ENCODE measurements at places on chromosomes 4 and X. TPM values are rescaled to one million over a fixed set of nuclear protein-coding genes. Genes with fewer than 3 reads are reported as not detected.

DNA sequence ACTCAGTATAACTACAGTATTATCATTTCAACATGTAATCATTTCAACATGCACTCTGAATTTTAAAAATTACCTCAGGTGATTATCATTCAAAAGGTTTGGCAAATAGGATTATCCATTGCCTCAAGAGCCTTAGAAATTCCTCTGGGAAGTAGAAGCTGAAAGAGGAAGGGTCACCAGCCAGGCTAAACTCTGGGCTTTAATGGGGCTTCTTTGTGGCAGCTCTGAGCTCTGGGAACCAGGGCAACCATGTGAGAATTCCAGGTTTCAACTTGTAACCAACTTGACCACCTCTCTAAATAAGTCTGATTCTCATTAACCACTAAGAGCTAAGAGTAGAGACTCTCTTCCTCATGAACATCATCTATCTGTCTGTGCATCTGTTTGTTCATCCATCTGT lies 117.2 kb upstream of the MED14 start:
- no peak for DNase-seq

- no peak for DNase-seq
Observed at GRCh38 chr4:119136546-119136945, 914 bp downstream of the MYOZ2 start.

GRCh38 chr4:112848911-112849310 lies 200.5 kb upstream of the ANK2 start:
- no peak for DNase-seq

DNA sequence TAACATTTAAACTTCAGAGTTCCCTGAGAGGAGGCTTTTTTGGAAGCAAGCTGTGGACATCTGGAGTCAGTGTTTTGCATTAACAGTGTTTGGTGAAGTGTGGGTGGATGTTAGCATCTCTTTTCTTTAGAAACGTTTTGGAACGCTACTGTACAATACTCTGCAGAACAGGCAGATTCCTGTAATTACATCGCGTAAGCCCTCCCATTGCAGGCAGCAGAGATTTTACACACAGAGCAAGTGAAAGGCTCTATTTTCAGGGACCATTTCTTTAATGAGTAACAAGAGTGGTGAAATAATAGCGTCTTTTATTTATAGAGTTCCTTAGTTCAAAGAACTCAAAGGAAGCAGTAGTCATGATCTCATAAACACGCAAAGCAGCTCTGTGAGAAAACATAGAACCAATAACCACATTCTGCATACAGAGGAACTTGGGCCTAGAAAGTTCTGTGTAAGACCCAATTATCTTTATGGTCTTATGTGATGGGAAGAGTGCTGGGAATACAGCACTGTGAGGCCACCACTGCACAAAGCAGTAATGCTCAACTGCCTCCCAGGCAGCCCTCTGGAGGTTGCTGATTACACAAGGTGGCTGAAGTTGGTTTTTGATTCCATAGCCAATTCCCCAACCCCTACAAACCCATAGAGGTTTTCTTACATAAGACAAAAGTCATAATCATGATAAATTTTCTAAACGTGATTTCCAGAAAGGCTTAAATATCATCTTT lies 298.7 kb upstream of the EPHA5 start:
- DNase-seq, result no peak

TSPAN6 gene
- 69.7 TPM for total RNA-seq

- DNase-seq, result no peak
Observed at GRCh38 chrX:123720486-123720885, 12.4 kb downstream of the THOC2 start.

PDLIM3 gene
- 3.2 TPM for total RNA-seq

DNA sequence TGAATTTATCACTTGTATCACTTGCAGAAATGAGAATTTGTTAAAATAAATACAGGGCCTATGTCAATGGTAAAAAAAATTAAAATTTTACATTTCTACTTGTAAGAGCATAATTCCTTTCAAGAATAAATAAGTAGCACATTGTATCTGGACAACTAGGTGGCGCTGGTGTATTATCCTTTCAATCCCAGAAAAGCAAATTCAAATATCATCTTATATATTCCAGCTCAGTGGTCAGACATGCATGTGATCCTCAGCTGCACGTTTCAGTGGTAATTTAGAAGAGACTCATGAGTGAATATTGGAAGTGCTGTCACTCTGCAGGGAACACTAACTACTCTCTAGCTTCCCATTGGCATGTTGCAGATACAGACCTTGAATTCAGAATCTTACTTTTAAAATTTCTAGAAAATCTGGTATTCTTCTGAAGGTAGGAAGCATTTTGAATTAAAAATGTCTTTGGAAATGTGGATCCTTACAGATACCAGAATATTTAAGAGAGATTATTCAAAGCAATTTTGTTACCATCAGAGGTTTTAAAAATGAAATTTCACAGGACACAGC lies 1414.7 kb upstream of the TENM3 start:
- DNase-seq, result peak; percentile 48

- DNase-seq, result no peak
Observed at GRCh38 chr4:55363691-55364351, 17.8 kb downstream of the SRD5A3 start.

GRCh38 chr4:183855323-183856190 lies 49.5 kb upstream of the STOX2 start:
- no peak for DNase-seq

DNA sequence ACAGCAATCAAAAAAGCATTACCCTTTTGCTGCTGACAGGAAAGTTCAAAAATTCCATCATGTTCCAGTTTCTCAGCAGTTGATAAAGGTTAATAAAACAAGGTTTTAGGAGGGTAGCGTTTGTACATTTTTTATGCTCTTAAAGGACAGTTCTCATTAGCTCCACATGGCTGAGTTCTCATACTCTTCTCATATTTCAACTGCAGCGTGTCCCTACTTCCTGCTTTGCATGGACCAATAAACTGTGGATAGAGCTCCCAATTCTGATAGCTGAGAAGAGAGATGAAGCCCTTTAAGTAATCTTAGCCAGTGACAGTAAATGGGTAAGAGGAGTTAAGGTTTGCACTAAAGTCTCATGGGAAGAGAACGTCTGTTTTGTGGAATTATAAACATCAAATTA lies 53.5 kb downstream of the SPANXA2 start:
- DNase-seq, result no peak

QRFPR gene
- 0.41 TPM for total RNA-seq

RBMX2 gene
- 27.7 TPM for total RNA-seq

DNA sequence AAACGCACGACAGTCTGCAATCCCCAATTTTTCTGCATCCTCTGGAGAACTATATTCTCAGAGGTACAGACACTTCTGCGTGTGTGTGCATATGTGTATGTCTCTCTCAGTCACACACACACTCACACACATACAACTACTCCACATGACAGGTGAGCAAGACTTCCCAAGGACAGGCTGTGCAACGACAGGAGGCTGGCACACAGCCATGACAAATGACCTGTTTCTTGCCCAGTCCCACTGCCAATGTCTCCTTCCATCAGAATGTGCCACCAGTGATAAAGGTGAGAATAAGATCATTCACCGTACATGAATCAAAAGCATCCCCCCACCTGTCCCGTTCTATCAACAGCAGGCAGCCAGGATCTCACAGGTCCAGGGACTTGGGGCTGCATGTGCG lies 52.4 kb downstream of the PPP2R2C start:
- DNase-seq, result no peak

DNA sequence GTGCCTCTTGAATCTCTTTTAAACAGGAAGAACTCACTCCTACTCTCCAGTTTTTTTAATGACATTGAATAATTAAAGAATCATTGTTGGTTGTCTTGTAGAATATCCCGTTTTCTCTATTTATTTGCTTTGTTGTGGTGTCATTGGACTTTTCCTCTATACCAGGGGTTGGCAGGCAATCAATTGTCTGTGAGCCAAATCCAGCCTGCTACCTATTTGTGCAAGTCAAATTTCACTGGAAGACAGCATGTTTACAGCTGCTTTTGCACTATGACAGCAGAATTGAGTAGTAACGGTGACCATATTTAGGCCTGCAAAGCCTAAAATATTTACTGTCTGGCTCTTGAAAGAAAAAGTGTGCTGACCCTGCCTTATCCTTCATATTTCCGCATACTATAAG lies 34.8 kb downstream of the POLA1 start:
- DNase-seq, result no peak

- DNase-seq, result no peak
Observed at GRCh38 chr4:101938836-101939235, 148.3 kb downstream of the BANK1 start.

GRCh38 chr4:146478009-146478408 lies 43.7 kb downstream of the SLC10A7 start:
- no peak for DNase-seq

DNA sequence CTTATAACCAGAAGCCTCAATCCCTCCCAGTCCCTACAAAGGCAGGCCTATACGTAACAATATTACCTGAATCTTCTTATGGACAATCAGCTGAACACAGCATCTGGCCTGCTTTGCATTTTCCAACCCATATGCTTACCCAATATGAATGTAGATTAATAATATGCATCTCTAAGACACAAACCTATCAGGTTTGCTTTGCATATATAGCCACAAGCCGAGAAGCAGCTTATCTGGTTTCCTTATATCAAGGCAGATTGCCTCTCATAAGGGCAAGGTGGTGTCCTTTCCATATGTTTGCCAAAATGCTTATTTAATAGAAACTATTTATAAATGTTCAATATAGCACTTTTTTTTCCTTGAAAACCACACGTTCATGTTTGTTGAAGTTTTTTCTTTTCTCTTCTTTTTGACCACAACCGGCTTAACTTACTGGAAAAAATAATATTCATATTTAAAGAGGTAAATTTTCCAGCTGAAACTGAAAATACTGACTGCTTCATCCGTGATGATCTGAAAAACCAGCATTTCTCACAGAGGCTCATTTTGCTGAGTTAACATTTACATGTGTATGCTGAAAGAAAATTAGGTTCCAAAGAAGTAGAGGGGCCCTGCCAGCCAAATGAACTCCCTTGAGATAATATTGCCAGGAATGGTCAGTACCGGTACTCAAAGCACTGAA lies 3.8 kb downstream of the IL21 start:
- no peak for DNase-seq

- peak; percentile 12 for DNase-seq
Observed at GRCh38 chr4:57110640-57111511, 691 bp upstream of the IGFBP7 start.

DNA sequence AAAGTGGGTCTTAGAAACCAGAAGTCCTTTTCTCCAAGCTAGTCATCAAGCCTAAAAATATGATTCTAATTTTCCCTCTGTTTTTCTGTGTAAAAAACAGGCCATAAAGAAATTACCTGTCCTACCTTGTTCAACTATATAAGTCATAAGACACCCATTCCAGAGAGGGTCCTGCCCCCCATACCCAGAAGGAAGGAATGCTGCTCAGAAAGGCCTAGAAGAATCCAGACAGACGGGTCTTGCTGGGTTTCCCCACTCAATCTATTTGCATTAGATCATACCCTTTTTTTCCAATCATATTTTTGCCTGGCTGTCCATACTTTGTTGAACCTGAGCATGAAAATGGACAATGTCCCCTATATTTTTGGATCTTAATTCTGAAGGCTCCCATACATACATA lies 16.3 kb upstream of the XAGE2 start:
- no peak for DNase-seq

DNA sequence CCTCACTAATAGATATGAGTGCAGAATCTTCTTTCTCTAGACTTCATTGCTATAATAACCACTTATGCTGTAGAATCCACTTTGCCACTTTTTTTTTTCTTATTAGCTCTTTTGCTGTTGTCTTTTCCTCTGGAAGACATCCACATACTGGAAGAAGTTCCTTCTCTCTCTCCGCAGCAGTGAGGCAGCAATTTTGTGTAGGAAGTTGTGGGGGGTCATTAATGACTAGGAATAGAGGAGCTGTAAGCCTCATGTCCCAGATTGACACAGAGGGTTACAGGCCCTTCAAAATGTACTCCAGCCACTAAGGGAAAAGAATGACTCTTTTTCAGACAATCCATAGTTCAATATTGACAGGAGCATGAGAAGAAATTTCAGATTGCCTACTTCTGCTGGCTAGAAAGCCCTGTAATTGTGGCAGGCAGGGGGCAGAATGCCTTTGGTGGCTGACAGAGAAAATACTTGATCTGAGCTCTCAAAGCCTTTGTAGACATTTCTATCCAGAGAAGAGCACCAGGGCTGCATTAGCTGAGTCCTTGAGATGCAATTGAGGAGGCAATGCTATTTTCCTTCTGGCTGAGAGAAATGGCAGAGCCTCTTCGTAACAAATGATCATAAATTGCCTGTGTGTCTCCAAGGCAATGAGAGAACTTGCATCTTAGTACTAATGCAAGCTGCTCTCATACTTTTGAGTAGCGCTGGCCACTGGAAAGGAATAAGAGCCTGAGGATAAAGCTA lies 856.2 kb downstream of the STIM2 start:
- no peak for DNase-seq

GRCh38 chr4:87961993-87962392 lies 13.5 kb upstream of the SPP1 start:
- no peak for DNase-seq

DNA sequence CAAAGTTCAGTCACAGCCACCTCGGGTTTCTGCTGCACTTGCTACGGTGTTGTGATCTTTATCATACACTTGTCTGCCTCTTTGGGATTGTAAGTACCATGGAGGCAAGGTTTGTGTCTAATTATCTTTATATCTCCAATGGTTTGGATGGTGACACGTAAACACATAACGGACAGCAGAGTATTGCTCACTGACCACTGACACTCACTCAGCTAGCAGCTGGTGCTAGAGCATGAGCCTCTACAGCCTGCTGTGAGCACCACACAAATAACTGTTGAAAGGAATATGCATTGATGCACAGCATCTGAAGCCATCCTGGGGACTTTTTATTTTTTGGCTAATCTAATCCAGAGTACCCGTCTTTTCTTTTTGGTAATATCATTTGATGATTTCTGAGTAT lies 156.0 kb downstream of the DCLK2 start:
- no peak for DNase-seq

GRCh38 chrX:96373047-96373355 lies 311.6 kb upstream of the DIAPH2 start:
- no peak for DNase-seq

DNA sequence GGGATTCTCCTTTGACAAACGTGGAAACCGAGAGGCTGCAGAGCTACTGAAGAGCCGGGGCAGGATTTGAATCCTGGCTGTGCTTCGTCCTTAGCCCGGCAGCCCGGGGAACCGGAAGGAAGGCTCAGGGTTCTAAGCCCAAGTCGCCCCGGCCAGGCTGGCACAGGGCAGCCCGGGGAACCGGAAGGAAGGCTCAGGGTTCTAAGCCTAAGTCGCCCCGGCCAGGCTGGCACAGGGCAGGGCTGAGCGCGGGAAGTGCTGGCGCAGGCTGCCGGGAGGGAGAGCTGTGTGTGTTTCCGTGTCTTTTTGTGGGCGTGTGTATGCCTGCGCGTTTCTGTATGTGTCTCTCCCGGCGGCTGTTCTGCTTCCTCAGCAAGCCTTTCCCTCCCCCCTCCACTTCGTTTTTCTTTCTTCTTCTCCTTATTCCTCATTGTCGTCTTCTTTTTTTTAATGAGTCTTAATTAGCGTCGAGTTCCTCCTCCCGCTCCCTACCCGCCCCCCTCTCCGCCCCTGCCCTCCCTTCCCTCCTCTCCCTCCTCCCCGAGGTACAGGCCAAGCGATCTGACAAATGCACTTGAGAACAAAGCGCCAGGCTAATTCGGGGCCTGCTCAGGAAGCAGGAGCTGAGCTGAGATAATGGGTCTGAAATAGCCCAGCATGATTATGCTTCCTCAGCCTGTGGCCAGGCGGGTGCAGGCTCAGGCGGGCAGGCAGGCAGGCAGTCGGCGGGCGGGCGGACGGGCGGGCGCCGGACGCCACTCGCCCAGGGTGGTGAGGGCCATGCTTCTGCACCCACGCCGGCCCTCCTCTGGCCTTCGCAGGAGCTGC lies 65.9 kb downstream of the EFNB1 start:
- no peak for DNase-seq

- DNase-seq, result no peak
Observed at GRCh38 chrX:19344661-19345060, 934 bp downstream of the PDHA1 start.

- DNase-seq, result no peak
Observed at GRCh38 chr4:46581677-46582076, 191.7 kb upstream of the GABRA2 start.

All from neural crest cell (in vitro differentiated cells).